HFFc6 (cell line): ENCODE measurements at places on chromosomes 12 and 14. TPM values are rescaled to one million over a fixed set of nuclear protein-coding genes. Genes with fewer than 3 reads are reported as not detected.

The SLC6A15 gene
- not detected in 3 replicates for total RNA-seq

GRCh38 chr12:131808744-131809371 lies 19.3 kb upstream of the MMP17 start:
- DNase-seq = no peak
- H3K27ac ChIP-seq = no peak overlapping the region
- peaks cover 11% of the 10 kb centered on the region; the same call in 1 of the 2 replicates for H3K36me3 ChIP-seq
- no peak overlapping the region for H3K4me3 ChIP-seq
- H3K27me3 ChIP-seq = peaks cover 1% of the 10 kb centered on the region

The ACSS3 gene
- total RNA-seq = 0.74 to 0.96 TPM (median 0.84 TPM) in 3 replicates

- 0 out of 2 replicates have a peak, but pooled peaks cover 4% of the 10 kb centered on the region for H3K36me3 ChIP-seq
- peaks cover 78% of the 10 kb centered on the region for H3K4me1 ChIP-seq
- no peak for DNase-seq
- H3K27ac ChIP-seq = no peak overlapping the region
- H3K4me3 ChIP-seq = no peak overlapping the region
- peaks cover 2% of the 10 kb centered on the region; the same call in 1 of the 2 replicates for H3K27me3 ChIP-seq
Measured at GRCh38 chr14:54716862-54717261, 149.9 kb downstream of the SAMD4A start.

The SLCO1B1 gene
- not detected in 3 replicates for total RNA-seq
